ENCODE measurements at places on chromosomes 7 and 10. TPM values are rescaled to one million over a fixed set of nuclear protein-coding genes. Genes with fewer than 3 reads are reported as not detected.
A peak's percentile ranks its signal among the peaks of the same experiment; 100 is the strongest.

DNA sequence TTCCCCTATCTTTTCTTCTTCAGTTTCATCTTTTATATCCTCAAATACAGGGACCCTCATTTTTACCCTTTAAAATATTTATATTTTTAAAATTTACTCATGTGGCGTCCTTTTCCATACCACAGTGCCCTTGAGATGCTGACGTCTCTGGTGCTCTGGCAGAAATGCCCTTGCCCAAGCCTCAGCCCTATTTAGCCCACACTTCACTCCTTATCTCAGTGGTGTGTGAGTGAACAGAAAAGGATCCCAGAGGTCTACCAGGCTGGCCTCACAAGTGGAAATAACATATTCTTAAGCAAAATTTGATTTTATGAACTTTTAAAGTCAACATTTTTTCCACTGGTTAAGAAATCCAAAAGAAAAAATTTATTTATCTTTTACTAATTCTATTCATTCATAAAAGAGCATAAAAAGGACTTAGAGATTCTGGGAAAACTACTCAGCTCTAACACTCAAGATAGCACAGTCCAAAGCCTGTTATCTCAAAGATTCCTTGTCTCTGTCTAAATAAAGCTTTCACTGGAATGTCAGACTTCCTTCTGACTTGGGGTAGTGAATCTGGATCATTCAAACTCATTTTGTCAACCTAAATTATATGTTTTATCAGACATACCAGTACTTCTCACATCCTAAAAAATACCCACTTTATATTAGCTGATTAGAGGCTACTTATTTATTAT lies at the start of gene NEBL:
TSS of gene NEBL (minus strand) at position 166 of the 680 bp plus-strand sequence. CDS start at position 60, 106 bp downstream.
- no peak for DNase-seq

- DNase-seq, result no peak
Measured at GRCh38 chr7:36985866-36986400, 261.6 kb upstream of the AOAH start.

- peak; percentile 53 for DNase-seq
Measured at GRCh38 chr7:33998476-33998875, 93.1 kb downstream of the BMPER start.

- no peak for DNase-seq
Measured at GRCh38 chr10:78811174-78811573, 257.6 kb upstream of the ZMIZ1 start.

- DNase-seq, result no peak
Measured at GRCh38 chr7:100686201-100686821, 7.7 kb downstream of the GIGYF1 start.

- DNase-seq, result no peak
Measured at GRCh38 chr10:68105820-68106219, 3.5 kb upstream of the MYPN start.

DNA sequence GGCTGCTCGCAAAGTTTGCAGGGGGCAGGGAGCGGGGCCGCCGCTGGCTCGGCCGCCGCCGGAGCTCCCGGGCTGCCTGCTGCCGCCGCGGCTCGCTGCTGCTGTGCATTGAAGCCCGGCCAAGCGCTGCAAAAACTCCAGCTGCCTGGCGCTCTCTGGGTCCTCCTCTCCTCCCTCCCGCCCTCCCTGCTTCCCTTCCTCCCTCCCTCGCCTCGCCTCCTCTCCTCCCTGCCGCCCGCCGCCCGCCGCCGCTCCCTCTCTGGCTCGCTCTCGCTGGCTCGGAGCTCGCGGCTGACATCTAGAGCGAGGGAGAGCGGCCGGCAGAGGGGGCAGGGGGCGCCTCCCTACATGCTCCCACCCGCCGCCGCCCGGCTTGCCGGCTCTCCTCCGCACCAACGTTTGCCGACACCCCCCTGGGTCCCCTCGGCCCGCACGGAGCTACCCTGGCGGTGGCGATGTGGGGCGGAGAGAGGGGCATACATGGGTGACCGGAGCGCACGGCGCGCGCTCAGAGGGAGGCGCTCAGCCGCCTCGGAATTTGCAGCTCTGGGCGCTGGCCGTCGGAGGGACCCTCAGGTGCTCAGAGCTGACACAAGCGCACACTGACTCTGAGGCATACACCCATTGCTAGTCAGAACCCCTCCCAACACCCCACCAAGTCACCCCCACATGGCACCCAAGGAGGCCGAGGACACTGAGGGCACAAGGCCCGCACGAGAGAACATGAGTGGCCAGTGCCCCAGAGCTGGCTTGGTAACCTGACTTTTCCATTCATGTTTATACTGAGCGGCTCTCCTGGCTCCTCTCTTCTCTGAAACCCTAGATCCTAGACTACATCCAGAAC lies 1.2 kb upstream of the PLXNA4 start:
- DNase-seq, result peak; percentile 86

DNA sequence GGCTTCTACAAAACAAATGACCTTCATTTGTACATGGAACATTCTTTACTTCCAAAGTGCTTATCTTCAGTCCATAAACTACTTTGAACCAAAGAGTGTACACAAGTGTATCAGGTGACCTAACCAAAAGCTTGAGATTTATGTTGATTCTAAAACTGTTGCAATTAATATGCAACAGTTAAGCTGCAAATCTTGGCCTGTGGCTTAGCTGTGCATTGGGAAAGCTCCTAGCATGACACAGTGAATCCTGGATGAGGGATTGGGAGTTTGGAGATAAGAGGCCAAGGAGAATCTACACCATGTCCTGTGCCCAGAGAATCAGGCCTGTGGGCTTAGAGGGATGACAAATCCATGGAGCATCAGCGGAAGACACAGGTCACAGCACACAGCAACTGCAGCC lies 105.2 kb upstream of the GSDME start:
- DNase-seq, result peak; percentile 4

- DNase-seq, result no peak
Measured at GRCh38 chr7:128744366-128744905, 5.3 kb downstream of the CALU start.

GRCh38 chr10:126935263-126935946 lies 30.2 kb downstream of the DOCK1 start:
- no peak for DNase-seq

MALRD1 gene
- polyA plus RNA-seq, result 2.2 TPM

NRCAM gene
- 27.3 TPM for polyA plus RNA-seq

TAS2R4 gene
- 6.7 TPM for polyA plus RNA-seq

MET gene
- 52.6 TPM for polyA plus RNA-seq
